ENCODE measurements at places on chromosomes 7 and 10.
A peak's percentile ranks its signal among the peaks of the same experiment; 100 is the strongest.

DNA sequence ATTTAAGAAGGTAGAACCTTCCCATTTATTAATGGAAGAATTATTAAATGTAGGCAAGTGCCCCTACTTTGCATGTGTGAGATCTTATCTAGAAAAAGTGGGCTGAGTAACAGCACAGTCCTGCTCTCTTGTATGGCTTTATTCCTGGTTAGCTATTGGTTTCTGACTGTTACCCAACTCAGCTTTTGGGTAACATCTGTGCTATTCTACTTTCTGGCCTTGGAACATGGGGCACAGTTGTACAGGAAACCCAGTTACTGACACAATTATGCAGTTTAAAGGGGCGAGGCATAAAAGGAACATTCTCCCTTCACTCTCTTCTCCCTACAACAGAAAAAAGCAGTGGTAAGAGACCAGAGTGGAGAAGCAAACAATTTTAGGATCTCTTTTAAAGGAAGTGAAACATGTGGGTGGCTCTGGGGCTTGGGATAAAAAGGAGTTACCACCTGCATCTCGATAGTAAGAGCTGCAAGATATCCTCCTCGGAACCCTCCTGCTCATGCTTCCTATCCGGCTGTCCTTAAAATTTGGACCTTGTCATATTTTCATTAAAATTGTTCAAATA lies 16.0 kb downstream of the NUDT5 start:
- no peak for DNase-seq

- DNase-seq: peak; percentile 56
These were observed 155.6 kb upstream of the GHITM start for GRCh38 chr10:83983578-83984255.

- DNase-seq: no peak
These were observed 33.2 kb downstream of the ABCC2 start for GRCh38 chr10:99815621-99816020.

- DNase-seq: no peak
These were observed 43.8 kb upstream of the ARL4A start for GRCh38 chr7:12643644-12644043.

DNA sequence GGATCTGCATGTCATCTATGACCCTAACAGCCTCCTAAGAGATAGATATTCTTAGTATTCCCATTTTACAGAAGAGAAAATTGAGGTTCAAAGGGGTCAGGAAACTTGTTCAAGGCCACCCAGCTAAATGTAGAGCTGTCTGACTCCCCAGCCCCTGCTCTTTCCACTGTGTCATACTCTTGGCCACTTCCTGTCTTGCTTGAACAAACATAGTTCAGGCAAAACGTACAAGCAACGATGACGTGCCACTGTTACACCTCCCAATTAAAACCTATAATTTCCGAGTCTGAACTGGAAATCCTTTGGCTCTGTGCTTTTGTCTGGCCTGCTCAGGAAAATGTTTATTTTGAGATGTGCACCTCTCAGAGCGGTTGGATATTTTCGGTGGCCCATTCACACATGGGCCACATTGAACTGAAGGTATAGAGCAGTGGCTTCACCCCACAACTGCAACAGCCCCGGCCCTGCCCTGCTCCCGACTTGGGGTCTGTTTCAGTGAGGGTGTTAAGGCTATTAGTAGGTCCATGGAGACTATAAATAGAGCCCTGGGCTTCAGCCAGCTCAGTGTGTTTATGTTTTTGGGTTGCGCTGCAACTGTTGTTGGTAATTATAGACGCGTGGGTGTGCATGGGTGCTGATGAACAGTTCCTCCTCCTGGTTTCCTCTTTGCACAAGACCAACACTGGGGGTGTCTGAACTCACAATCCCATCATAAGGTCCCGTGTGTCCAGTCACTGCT lies 172.3 kb upstream of the ADO start:
- no peak for DNase-seq

GRCh38 chr7:33039257-33039902 lies 23.2 kb downstream of the NT5C3A start:
- DNase-seq: no peak

DNA sequence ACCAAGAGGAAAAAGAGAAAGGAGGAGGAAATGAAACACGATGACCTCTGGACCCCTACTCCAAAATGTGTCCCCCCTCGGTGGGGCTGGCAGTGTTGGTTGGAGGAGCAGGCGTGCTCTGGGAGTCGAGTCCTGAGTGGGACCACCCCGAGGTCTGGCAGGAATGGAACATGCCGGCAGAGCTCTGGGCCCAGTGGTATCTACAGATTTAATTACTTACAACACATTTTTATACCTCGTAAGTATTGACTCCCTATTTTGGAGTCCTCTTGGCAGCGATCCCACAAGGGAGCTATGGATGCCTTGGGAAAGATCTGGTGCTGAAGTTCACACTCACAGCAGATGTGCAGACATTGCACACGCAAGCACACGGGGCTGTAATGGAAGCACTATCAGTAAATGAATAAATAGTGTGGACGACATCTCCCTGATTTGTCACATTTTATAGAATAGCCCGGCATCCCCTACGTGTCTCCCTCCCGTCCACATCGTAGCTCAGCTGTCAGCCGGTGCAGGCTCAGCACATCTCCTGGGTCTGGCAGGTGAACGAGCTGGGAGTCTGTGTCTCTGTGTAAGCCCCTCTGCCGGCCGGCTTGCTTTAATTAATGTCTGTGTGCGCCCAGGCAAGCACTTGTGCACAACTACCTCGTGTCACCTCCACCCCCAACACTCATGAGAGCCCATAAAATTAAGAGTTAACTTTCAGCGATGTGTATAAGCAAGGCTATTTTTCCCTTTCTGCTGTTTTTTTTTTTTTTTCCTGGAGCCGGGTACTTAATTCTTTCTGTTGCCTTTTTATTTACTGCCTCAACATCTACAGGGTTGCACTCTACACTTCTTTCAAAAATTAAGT lies 603.2 kb downstream of the LRMDA start:
- no peak for DNase-seq

- DNase-seq: no peak
These were observed 66.6 kb downstream of the PRKCQ start for GRCh38 chr10:6513476-6513875.

- no peak for DNase-seq
These were observed 4.5 kb upstream of the AIFM2 start for GRCh38 chr10:70137135-70137534.

GRCh38 chr10:132351611-132352010 lies 19.6 kb downstream of the LRRC27 start:
- no peak for DNase-seq

GRCh38 chr10:70658582-70659136 lies 13.6 kb upstream of the ADAMTS14 start:
- DNase-seq: no peak

- DNase-seq: no peak
These were observed 41.5 kb upstream of the KMT2E start for GRCh38 chr7:104972500-104972899.

- peak; percentile 74 for DNase-seq
These were observed 94.0 kb upstream of the ZMIZ1 start for GRCh38 chr10:78974617-78975317.

- DNase-seq: no peak
These were observed 73.6 kb downstream of the ABCA13 start for GRCh38 chr7:48244864-48245271.

DNA sequence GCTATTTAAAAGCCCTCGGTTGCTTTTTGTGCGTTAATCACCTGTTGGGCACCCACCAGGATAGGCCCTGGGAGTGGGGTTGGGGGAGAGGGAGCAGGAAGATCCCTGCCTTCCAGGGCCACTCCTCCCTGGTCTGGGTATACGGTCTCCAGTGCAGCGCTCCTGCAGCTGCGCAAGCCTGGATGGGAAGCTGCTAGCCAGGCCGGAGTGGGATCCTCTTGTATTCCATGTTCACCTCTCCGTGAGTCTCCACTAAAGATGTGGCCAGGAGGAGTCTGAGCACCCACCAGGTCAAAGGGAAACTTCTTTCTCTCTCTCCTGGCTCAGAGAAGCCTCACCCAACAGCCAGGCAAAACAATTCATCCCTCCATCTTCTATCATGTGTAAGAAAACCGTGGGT lies 78.8 kb upstream of the ANLN start:
- DNase-seq: no peak

GRCh38 chr7:100895956-100896731 lies 456 bp upstream of the ACHE start:
- DNase-seq: peak; percentile 35

GRCh38 chr10:24344695-24345463 lies 135.9 kb downstream of the KIAA1217 start:
- peak; percentile 25 for DNase-seq

GRCh38 chr10:52568309-52568708 lies 204.3 kb downstream of the MBL2 start:
- no peak for DNase-seq

- DNase-seq: no peak
These were observed 1.0 kb downstream of the CNPY1 start for GRCh38 chr7:155545348-155545747.

GRCh38 chr7:67900456-67900855 lies 903.8 kb downstream of the TYW1 start:
- DNase-seq: no peak

- peak; percentile 56 for DNase-seq
These were observed 85.5 kb downstream of the SLC25A13 start for GRCh38 chr7:96236198-96237039.

- no peak for DNase-seq
These were observed 36.9 kb downstream of the BAG3 start for GRCh38 chr10:119688033-119688508.

GRCh38 chr10:30662814-30663213 lies 33.3 kb upstream of the LYZL2 start:
- no peak for DNase-seq

DNA sequence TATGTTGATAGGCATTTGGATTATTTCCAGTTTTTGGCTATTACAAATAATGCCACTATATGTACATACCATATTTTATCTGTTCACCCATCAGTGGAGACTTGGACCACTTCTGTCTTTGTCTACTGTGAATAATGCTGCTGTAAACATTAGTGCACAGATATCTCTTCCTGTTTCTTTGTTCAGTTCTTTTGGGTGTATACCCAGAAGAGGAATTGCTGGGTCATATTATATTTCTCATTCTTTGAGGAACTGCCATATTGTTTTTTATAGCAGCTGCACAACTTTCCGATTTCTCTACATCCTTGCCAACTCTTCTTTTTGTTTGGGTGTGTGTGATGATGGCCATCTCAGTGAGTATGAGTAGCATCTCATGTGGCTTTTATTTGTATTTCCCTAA lies 218.0 kb downstream of the LRMDA start:
- no peak for DNase-seq

DNA sequence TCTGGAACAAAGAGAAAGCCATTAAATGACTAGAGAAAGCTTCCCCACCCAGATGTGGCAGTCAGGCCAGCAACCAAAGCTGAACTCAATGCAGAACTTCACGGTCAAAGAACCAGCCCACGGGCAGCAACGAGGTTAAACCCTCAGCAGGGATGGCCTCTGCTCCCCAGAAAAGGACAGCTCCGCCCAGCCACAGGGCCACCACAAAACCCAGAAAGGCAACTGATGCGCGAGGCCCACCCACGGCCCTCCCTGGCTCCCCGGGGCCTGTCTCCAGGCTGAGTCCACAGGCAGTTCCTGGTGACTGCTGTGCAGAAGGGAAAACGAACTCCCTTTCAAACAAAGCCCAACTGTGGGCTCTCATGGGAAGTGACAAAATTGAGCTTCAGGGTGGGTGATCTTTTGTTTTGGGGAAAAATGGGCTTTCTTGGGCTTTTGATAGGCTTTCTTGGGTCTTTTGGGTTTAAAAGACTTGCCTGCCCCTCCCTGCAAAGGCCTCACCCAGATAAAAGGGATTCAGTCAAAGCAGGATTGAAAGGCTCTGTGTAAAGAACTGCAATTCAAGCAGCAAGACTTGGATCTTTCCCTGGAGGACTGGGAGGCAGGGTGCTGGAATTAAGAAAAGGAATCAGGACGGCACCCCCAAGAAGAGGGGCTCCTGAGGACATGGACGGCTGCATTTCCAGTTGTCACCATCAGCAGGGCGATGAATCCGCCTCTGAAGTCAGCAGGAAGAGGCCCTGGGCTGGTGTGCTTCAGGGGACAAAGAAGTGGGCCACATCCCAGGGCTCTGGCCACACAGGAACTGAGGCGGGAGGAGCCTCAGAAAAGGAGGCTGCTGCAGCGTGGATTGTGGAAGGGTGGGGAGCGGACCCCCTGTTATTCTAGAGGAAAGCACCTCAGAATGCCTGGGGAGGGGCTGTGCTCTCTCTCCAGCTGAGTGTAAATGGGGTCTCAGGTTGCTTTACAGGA lies 209.9 kb downstream of the USP6NL start:
- no peak for DNase-seq

Measured in NCI-H1694 treated with DMSO at 0.1 percent for 48 hours (cell line).